ENCODE measurements at places on chromosomes 12 and 14. TPM values are rescaled to one million over a fixed set of nuclear protein-coding genes. Genes with fewer than 3 reads are reported as not detected.

The AMN gene
- 2.0 TPM for total RNA-seq

The GLIPR1L2 gene
- total RNA-seq, result 0.93 TPM

The SIX1 gene
- total RNA-seq, result 11.2 TPM

The ACOT6 gene
- not detected for total RNA-seq

The KRT85 gene
- not detected for total RNA-seq

The KRT79 gene
- total RNA-seq, result 0.07 TPM
